Amniotic stem cell (primary cell): ENCODE measurements at places on chromosomes 12 and 14.
A peak's percentile ranks its signal among the peaks of the same experiment; 100 is the strongest.

GRCh38 chr14:94935706-94936300 lies 165.9 kb upstream of the GSC start:
- no peak for DNase-seq

- DNase-seq = no peak
Observed at GRCh38 chr14:88551980-88552431, 2.8 kb downstream of the PTPN21 start.

DNA sequence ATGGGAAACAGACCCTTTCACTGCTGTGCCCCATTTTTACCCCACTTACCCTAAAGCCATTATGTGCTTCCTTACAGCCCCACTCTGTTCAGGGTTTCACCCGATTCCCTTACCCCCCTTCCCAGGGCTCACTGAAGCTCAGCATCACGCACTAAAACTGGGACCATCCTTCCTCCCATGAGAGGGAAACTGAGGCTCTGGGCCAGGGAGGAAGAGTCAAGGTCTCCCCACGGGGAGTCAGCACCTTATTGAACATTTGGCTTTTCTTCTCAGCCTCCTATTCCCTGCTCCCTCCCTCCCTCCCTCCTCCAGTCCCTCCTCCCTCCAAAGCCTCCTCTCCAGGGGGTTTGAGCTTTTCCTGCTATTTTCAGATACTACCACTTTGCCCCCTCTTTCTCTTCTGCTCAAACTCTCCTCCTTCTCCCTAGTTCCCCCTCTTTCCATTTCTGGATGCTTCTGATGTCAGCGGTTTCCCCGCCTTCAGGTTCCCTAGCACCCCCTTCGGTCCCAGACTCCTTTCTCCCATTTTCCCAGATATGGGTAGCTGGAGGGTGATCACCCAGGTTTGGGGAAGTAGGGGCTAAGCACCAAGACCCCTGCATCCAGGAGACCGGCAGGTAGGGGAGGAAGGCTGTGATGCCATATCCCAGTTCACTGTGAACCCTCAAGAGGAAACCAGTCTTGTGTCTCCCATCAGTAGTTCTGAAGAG lies 960 bp downstream of the GPR162 start:
- no peak for DNase-seq

DNA sequence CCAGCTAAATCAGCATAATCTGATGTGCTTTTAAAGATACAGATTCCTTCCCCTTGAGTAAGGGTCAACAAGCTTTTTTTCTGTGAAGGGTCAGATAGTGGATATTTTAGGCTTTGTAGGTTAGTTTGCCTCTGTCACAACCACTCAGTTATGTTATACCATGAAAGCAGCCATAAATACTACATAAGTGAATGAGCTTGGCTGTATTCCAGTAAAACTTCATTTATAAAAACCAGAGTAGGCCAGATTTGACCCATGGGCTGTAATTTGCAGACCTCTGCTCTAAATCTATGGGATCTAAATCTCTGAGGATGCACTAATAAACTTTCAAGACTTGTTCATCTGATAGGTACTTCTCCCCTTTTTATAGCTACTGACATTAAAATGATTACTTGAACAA lies 47.7 kb downstream of the LEMD3 start:
- DNase-seq = no peak

DNA sequence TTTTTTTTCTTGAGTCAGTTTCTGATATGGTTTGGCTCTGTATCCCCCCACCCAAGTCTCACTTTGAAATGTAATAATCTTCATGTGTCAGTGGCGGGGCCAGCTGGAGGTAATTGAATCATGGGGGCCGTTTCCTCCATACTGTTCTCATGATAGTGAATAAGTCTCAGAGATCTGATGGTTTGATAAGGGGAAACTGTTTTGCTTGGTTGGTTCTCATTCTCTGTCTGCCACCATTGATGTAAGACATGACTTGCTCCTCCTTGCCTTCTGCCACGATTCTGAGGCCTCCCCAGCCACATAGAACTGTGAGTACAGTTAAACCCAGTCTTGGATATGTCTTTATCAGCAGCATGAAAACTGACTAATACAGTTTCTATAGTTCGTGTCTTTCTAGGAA lies 42.9 kb downstream of the WNK1 start:
- DNase-seq = no peak

DNA sequence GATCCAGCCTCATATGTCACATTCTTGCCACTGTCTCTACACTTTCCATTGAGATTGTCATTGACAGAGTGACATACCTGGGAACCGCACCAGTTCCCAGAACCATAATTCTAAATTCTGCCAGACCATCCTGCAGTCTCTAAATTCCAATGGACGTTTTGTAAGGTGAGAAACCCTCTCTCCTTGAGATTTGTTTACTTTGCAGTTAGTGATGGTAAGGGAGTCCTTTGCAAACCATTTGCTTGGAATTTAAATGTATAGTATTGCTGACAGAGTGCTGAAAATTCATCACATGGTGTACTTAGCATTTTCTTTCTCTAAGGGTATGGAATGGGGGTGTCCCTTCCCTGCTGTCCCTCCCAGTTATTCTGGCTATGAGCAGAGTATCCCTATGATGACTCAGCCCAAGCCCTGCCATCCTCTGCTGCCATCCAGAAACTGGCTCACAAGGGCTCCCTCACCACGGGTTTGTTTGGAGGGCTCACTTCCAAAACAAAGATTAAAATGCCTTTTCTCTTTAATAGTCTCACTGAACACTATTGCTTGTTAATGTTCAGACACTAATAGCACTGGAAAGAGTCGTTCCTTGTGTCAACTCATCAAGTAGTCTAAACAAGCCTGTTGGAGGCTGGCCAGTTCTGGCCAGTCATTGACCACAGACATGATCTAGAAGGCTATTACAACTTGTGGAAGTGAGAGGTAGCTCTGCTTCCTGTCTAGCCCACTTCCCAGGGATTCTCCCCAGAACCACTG lies 129.0 kb upstream of the HMGA2 start:
- DNase-seq = peak; percentile 72

DNA sequence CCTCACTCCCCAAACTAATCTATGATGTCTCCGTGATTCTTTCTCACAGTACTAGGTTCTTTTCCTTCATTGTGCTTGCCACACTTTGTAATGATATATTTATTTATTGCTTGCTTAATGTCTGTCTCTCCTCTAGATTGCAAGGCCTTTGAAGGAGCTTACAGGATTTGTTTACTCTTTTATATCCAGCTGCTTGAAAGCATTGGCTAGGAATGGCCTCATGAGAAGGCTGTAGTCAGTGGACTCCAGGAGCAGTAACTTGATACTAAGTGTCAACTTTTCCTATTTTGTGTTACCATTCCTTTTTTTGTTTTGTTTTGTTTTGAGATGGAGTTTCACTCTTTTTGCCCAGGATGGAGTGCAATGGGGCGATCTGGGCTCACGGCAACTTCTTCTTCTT lies 7.3 kb upstream of the FAM234B start:
- DNase-seq = no peak

- DNase-seq = no peak
Observed at GRCh38 chr14:36054353-36055051, 122.0 kb downstream of the PTCSC3 start.

DNA sequence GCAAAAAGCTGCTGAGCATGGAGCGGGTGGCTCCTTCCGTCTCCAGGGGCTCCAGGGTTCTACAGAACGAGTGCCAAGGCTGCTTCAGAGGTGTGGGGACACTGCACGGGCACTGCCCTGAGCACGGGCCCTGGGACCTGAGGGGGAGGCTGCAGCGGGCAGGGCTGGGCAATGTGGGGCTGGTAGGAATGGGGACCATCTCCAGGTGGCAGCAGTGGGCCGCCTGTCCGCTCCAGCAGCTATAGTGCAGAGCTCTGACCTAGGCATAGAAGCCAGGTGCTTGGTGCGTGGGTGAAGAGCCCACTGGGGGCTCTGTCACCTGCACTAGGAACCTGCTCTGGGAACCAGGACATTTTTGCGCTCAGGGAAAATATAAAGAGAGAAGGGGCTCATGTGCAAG lies 22.3 kb downstream of the HDAC7 start:
- DNase-seq = no peak

- no peak for DNase-seq
Observed at GRCh38 chr12:95318071-95318545, 100.5 kb downstream of the VEZT start.

DNA sequence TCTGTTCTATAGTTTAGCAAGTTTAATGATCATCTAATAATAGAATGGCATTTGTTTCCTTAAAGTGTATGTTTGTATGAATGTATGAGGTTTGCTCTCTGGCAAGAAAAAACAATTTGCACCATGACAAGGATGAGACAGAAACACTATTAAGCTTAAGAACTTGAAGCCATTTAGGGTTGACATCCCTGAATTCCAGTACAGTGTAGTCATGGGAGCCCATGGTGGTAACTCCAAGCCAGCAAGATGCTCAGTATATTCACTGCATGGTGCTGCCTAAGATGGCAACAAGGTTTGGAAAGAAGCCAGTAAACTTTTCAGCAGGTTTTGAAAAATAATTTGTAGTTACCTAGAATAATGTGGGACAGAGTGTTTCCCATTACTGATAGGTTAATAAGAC lies 158.6 kb downstream of the PRIMA1 start:
- no peak for DNase-seq

- DNase-seq = no peak
Observed at GRCh38 chr12:91763654-91764370, 381.8 kb downstream of the BTG1 start.

GRCh38 chr14:100553471-100553870 lies 33.7 kb downstream of the BEGAIN start:
- no peak for DNase-seq

DNA sequence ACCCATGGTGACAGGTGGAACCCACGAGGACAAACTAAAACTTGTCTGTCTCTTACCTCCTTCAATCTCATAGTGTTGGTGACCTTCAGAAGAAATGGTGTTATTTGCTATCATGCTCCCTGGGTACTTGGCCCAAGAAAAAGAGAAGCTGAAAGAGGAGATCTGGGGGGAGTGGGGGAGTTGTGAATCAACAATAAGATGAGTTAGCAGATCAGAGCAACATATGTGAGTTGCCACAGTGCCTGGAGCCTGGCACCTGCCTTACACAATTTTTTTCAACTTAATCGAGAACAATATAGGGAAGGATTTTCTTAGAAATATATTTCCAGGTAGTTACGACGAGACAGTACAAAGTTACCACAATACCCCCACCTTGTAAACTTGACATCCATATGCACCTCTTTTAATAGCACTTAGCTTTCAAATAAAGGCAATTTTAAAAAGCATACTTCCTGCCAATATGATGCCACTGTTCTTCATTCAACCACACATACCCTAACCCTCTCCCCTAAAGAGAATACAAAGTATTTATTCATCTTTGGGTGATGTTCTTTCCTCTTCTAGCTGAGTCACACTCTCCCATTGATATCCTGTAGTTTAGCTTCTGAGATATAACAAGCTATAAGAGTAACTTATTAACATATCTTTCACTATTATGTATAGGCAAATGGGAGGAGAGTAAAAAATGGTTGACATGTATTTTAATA lies 424.1 kb upstream of the OR4E1 start:
- DNase-seq = no peak

GRCh38 chr12:76226397-76226796 lies 121.8 kb downstream of the BBS10 start:
- no peak for DNase-seq

DNA sequence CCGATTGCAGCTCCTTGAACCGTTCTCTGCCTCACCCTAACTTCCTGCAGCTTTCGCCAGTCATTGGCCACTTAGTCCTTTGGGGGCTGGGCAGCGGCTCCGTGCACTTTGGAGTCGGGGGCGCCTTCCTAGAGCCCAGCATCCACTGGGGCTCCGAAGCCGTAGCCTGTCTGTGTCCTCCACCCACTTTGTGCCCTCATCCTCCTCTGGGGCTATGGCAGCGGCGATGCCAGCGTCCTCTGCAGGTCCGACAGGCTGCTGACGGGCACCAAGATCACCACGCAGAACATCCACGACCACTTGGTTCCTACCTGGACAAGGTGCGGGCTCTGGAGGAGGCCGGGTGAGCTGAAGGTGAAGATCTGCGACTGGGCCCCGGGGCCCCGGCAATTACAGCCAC lies 11.8 kb upstream of the A2M start:
- DNase-seq = no peak

DNA sequence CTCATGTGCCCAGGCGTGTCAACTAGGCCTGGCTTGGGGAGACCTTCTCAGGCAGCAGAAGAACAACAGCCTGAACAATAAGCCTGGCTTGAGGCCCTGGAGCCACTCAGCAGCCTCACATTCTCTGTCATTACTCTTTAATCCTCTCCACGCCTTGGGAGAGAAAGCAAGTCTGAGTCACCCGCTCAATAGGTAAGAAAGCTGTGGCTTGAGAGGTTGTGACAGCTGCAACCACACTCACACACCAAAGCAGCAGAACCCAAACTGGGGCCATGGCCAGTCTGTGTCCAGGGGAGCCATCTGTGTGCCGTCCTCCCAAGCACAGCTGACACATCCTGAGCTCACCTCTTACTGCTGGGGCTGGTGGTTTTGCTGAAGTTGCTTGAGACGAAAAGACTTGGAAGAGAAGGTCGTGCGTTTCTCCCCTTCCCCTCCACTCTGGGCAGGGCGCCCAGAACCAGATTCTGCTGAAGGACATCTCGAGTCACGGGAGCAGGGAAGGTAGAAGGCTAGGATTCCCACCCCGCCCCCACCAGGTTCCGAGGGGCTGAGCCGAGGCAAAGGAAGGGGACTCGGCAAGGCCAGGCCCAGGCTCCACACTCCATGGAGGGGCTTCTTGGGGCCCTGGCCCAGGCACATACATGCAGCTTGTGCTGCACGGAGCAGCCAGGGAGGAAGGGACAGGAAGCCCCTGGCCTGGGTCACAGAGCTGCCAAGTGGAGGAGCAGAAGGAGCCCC lies 5.5 kb downstream of the TMEM63C start:
- DNase-seq = no peak

DNA sequence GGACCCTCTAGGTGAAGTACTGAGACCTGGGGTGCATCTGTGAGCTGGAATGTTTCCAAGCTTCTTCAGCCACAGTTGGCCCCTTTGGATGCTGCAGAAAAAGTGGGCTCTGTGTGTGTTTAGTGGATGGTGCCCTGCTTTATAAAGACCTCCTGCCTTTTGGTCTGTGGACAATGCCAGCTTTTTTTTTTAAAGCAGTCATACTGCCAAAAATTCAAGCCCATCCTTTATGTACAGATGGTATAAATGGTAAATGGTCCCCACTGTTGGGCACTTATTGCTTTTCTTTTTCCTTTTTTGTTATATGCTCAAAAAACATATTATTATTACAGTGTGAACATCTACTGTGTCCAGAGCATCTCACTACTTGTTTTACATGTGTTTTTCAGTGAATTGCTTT lies 81.1 kb downstream of the SMOC1 start:
- no peak for DNase-seq

- DNase-seq = no peak
Observed at GRCh38 chr12:57460841-57461275, 1.3 kb downstream of the GLI1 start.

DNA sequence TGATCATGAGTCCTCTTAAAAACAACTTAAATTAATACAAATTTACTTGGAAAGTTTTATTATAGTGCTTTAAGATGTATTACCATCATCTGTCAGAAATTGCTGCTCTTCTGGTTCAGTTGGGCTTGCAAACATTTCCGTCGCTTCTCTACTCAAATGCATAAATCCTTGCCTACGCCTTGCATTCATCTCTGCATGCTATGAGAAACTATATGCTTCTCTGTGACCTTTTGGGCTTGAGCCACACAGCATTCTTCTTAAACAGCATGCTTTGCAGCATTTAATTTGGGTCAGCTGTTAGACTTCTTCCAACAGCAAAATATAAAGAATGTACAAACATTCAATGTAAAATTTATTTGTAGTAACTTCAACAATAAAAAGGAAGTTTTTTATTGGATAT lies 305.7 kb upstream of the FLRT2 start:
- DNase-seq = no peak
